ENCODE measurements at places on chromosomes 7 and 10.

- DNase-seq: no peak
Measured at GRCh38 chr10:129790715-129791446, 173.2 kb downstream of the EBF3 start.

- DNase-seq: no peak
Measured at GRCh38 chr7:131839967-131840690, 283.7 kb upstream of the PODXL start.

GRCh38 chr7:135200821-135201331 lies 10.4 kb downstream of the WDR91 start:
- no peak for DNase-seq

DNA sequence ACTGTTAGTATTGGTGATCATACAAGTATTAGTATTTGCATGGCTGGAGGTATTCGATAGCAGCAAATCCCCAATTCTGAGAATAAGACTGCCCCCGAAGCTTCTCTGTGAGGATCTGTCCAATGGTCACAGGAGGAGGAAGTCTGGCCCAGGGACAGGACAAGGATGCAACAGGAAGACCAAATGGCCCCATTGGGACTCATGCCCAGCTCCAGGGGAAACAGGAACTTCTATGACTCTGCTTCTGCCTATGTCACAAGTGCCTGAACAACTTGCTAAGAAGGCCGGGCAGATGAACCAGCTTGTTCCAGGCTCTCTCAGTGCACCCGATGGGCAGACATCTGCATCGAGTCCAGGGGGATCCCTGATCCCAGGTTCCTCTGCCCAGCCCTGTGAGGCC lies 172.0 kb upstream of the GRB10 start:
- DNase-seq: no peak

- no peak for DNase-seq
Measured at GRCh38 chr7:22662036-22662435, 65.0 kb upstream of the IL6 start.

DNA sequence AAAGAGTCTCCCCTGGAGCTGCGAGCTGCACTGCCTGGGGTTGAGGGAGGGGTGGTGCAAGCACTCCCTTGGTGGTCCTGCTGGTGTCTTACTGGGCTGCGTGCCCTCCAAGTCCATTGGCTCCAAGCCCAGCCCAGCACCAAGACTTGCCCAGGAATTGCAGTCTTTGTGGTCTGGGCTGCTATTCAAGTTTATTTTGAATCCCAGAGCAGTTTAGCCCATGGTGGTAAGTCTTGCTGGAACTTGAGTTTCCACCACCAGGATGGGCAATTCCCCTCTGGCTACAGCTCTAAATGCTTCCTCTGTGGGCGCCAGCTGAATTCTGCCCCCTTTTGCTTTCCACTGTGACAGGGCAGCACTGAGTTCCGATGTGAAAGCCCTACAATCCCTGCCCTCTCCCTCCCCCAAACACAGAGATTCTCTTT lies 25.1 kb downstream of the GALNT11 start:
- DNase-seq: no peak
